CD4-positive, alpha-beta memory T cell (primary cell): ENCODE measurements at places on chromosomes 6 and 20.

- H3K27me3 ChIP-seq, result no peaks in the 10 kb centered on the region
- no peaks in the 10 kb centered on the region for H3K4me1 ChIP-seq
- no peak overlapping the region for H3K4me3 ChIP-seq
- no peaks in the 10 kb centered on the region for H3K36me3 ChIP-seq
- no peak for DNase-seq
- no peak overlapping the region for H3K27ac ChIP-seq
Observed at GRCh38 chr20:41716436-41716835, 98.3 kb upstream of the CHD6 start.

- no peak overlapping the region for H3K4me3 ChIP-seq
- no peaks in the 10 kb centered on the region for H3K36me3 ChIP-seq
- no peaks in the 10 kb centered on the region for H3K4me1 ChIP-seq
- H3K27me3 ChIP-seq, result peaks cover 3% of the 10 kb centered on the region
- H3K27ac ChIP-seq, result no peak overlapping the region
Observed at GRCh38 chr6:44527583-44528369, 140.3 kb downstream of the CDC5L start.

- no peak overlapping the region for H3K4me3 ChIP-seq
- no peak overlapping the region for H3K27ac ChIP-seq
- no peaks in the 10 kb centered on the region for H3K4me1 ChIP-seq
Observed at GRCh38 chr6:78526432-78526831, 340.9 kb upstream of the IRAK1BP1 start.

GRCh38 chr6:162750776-162751175, 23.0 kb downstream of the PACRG start:
- no peak for DNase-seq
- H3K4me1 ChIP-seq, result no peaks in the 10 kb centered on the region
- H3K4me3 ChIP-seq, result no peak overlapping the region
- no peak overlapping the region for H3K27ac ChIP-seq

DNA sequence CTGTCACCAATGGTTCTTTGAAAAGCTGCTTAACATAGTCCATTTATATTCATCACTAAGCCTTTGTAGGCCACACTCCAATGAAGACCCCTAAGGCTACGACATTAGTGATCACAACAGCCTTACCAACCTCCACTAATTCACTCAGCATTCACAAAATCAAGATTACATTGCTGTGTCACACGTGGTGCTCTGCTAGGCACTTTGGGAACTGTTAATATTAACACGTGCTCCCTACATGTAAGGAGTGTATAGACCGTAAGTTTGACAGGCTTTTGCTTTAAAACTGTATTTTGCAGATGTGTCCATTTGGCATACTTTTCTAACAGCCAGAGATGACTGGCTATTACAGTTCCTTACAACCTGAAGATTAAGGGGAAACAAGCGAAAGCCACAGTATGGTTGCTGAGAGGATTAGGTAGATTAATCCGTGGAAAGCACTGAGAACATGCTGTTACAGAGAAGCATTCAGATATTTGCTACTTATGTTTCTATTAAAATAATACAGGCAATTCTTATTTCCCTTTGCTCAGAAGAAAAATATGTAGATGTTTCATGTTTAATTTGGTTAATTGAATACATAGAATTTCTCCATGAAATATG, 69.7 kb downstream of the SAMD3 start:
- no peak for DNase-seq
- H3K36me3 ChIP-seq, result peaks cover 5% of the 10 kb centered on the region
- H3K4me3 ChIP-seq, result no peak overlapping the region
- H3K4me1 ChIP-seq, result no peaks in the 10 kb centered on the region
- H3K27me3 ChIP-seq, result no peaks in the 10 kb centered on the region
- no peak overlapping the region for H3K27ac ChIP-seq

GRCh38 chr6:89830170-89830809, 610 bp downstream of the CASP8AP2 start:
- H3K27me3 ChIP-seq, result no peaks in the 10 kb centered on the region
- DNase-seq, result no peak
- H3K36me3 ChIP-seq, result peaks cover 3% of the 10 kb centered on the region
- H3K4me1 ChIP-seq, result peaks cover 37% of the 10 kb centered on the region
- H3K27ac ChIP-seq, result peak overlapping the region; percentile 70

- DNase-seq, result no peak
- H3K27ac ChIP-seq, result no peak overlapping the region
- no peaks in the 10 kb centered on the region for H3K36me3 ChIP-seq
- H3K4me1 ChIP-seq, result peaks cover 18% of the 10 kb centered on the region
Observed at GRCh38 chr6:10425975-10426780, 11.3 kb upstream of the TFAP2A start.

GRCh38 chr6:1110164-1110563, 201.7 kb upstream of the FOXQ1 start:
- H3K4me3 ChIP-seq, result no peak overlapping the region

DNA sequence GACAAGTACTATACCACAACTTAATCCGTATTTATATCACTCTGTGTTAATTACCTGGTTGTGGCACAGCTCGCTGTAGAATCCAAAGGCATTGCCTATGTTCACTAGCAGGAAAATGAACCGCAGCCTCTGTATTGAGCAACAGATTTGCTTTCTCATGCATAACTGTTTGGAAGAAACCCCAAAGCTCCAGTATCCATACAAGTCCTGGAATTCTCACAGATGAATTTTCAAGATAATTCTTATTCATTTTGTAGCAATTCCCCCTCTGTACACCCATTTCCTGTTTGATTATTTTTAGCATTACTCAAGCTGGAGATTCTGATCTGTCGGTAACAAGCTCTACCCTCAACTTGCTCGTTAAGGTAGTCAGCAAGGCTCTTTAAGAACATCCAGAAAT, 63.5 kb downstream of the STMND1 start:
- no peak overlapping the region for H3K4me3 ChIP-seq
- H3K27ac ChIP-seq, result no peak overlapping the region
- no peaks in the 10 kb centered on the region for H3K4me1 ChIP-seq
- no peak for DNase-seq

DNA sequence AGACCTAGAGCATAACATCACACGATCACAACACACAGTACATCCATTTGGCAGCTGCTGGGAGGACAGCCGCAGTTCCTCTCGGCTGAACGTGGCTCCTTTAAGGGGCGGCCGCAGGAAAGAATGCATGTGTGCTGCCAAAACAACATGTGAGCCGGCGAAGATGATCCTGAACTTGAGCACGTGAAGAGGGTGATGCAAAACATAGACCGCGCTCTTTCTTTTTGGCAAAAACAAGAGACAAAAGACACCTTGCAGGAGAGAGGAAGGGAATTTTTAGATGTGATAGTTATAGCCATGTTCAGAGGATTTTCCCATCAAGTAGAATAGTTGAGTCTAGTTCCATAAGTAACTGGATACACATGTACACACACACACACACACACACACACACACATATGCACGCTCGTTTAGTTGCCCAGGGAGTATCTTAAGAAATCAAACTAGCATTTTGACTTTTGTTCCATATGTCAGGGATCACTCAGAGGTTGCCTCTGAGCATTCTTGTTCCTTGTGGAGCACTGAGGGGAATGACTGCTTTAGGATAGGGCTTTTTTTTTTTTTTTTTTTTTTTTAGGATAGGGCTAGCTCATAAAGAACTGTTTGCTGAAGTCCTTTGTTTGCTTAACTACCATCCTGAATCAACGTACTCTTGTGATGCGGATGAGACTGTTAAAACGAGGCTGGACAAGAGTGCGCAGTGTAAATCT, 21.7 kb upstream of the RANBP9 start:
- DNase-seq, result no peak
- H3K4me1 ChIP-seq, result no peaks in the 10 kb centered on the region
- no peak overlapping the region for H3K27ac ChIP-seq
- H3K27me3 ChIP-seq, result no peaks in the 10 kb centered on the region

GRCh38 chr20:34928411-34928810, 27.2 kb downstream of the GSS start:
- no peak overlapping the region for H3K27ac ChIP-seq
- DNase-seq, result no peak
- no peak overlapping the region for H3K4me3 ChIP-seq
- H3K4me1 ChIP-seq, result no peaks in the 10 kb centered on the region
- no peaks in the 10 kb centered on the region for H3K27me3 ChIP-seq
- H3K36me3 ChIP-seq, result peaks cover 19% of the 10 kb centered on the region

GRCh38 chr6:154304191-154304590, 52.4 kb downstream of the IPCEF1 start:
- no peaks in the 10 kb centered on the region for H3K36me3 ChIP-seq
- no peaks in the 10 kb centered on the region for H3K27me3 ChIP-seq
- peaks cover 8% of the 10 kb centered on the region for H3K4me1 ChIP-seq
- no peak overlapping the region for H3K27ac ChIP-seq
- H3K4me3 ChIP-seq, result no peak overlapping the region

GRCh38 chr6:37242429-37243052, 15.0 kb upstream of the TBC1D22B start:
- H3K27ac ChIP-seq, result no peak overlapping the region
- no peak overlapping the region for H3K4me3 ChIP-seq
- DNase-seq, result no peak
- H3K27me3 ChIP-seq, result no peaks in the 10 kb centered on the region
- H3K4me1 ChIP-seq, result peaks cover 10% of the 10 kb centered on the region

DNA sequence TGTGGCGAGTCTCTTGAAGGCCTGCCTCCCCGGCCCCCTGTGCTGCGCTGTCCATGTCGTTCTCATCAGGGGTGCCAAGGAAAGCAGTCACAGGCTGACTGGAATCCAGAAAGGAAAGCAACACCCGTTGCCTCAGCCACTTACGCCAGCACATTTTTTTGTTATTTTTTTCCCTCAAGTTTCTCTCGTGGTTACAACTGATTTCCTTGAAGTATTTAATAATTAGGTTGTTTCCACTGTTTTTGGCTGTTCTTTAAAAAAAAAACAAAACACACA, 17.9 kb upstream of the SLC22A1 start:
- H3K36me3 ChIP-seq, result peaks cover 36% of the 10 kb centered on the region
- DNase-seq, result no peak
- H3K4me3 ChIP-seq, result no peak overlapping the region
- H3K4me1 ChIP-seq, result no peaks in the 10 kb centered on the region
- no peak overlapping the region for H3K27ac ChIP-seq
- H3K27me3 ChIP-seq, result no peaks in the 10 kb centered on the region

GRCh38 chr6:16103722-16104121, 25.2 kb upstream of the MYLIP start:
- no peak overlapping the region for H3K27ac ChIP-seq
- H3K27me3 ChIP-seq, result no peaks in the 10 kb centered on the region
- no peak overlapping the region for H3K4me3 ChIP-seq
- no peaks in the 10 kb centered on the region for H3K36me3 ChIP-seq
- H3K4me1 ChIP-seq, result no peaks in the 10 kb centered on the region

- no peaks in the 10 kb centered on the region for H3K4me1 ChIP-seq
- H3K27ac ChIP-seq, result no peak overlapping the region
- no peaks in the 10 kb centered on the region for H3K36me3 ChIP-seq
- H3K27me3 ChIP-seq, result no peaks in the 10 kb centered on the region
- DNase-seq, result no peak
Observed at GRCh38 chr6:145116591-145117178, 618.6 kb downstream of the EPM2A start.

- H3K4me1 ChIP-seq, result no peaks in the 10 kb centered on the region
- no peaks in the 10 kb centered on the region for H3K27me3 ChIP-seq
Observed at GRCh38 chr6:169669889-169670288, 31.9 kb downstream of the WDR27 start.

DNA sequence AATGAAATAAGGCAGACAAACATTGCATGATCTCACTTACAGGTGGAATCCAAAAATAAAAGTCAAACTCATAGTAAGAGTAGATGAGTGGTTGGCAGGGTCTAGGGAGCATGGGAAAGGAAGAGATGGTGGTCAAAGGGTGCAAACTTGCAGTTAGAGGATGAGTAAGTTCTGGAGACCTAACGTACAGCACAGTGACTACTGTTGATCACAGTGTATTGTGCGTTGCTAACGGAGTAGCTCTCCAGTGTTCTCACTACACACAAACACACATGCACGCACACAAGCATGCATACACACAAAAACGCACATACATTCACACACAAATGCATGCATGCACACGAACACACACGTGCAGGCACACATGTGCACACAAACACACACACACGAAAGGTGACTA, 54.9 kb downstream of the LY86 start:
- H3K27me3 ChIP-seq, result no peaks in the 10 kb centered on the region
- H3K36me3 ChIP-seq, result no peaks in the 10 kb centered on the region

DNA sequence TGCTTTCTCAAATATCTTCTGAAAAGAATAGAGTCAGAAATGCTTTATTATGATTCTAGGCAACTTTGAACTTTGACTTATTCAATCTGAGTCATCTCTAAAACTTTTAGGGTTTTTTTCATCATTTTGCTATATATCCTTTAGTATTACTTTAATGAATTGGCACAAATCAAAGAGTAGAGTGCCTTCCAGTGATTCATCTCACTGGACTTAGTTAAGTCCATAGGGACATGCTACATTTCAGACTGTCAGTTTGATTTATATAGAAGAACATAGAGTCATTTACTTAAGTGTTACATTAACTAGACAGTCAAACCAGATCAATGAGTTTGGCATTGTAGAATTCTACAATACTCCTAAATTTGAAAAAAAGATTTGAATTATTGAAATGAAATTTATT, 1235.7 kb upstream of the MAP3K7 start:
- H3K36me3 ChIP-seq, result no peaks in the 10 kb centered on the region
- no peak overlapping the region for H3K27ac ChIP-seq

DNA sequence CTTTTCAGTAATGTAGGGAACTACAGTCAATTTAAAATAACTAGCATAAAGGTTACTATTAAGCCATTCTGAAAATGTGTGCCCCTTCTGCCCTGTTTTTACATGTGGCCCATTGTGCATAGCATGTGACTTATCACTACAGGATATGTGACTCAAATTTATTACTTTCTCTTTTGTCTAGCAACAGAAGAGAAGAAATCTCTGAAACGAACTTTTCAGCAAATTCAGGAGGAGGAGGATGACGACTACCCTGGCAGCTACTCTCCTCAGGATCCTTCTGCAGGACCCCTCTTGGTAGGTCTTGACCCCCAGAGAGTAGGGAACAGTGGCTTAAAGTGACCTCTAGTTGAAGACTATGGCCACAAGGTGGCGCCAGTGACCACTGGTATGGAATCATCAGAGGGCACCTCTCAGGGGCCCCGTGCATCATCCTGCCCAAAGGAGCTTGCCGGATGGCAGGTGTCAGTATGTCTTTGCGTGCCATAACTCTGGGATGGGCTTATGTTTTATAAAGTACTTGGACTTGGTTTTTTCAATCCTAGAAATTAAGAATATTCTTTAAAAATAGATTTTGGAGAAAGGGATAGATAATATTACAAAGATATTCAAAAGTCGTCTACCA, 23.9 kb downstream of the RPRD1B start:
- no peak overlapping the region for H3K27ac ChIP-seq
- H3K4me3 ChIP-seq, result no peak overlapping the region
- no peaks in the 10 kb centered on the region for H3K4me1 ChIP-seq
- DNase-seq, result peak; percentile 74

DNA sequence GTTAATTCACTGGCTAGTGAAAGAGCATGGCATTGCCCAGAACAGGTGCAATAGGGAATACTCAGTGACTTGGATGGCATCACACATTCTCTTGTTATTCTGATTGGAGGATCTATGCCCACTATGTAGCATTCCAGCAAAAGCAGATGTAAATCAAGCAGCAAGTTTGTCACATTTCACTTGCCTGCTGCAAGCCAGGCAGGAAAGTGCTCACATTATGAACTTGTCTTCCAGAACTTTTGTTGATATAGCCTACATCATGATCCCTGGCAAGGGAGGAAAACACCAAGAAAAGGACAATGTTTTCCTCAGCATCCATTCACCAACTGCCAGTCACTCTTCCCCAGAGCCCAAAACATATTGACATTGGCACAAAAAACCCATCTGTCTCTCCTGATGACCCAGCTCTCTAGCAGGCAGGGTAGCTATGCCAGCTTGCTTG, 77.8 kb downstream of the ARHGAP18 start:
- no peaks in the 10 kb centered on the region for H3K36me3 ChIP-seq
- no peaks in the 10 kb centered on the region for H3K4me1 ChIP-seq
- H3K4me3 ChIP-seq, result no peak overlapping the region
- DNase-seq, result no peak
- no peak overlapping the region for H3K27ac ChIP-seq
